Epithelial cell of proximal tubule (primary cell): ENCODE measurements at places on chromosomes 5 and 9.

GRCh38 chr5:138903130-138903775, 28.1 kb upstream of the LRRTM2 start:
- no peak for DNase-seq

DNA sequence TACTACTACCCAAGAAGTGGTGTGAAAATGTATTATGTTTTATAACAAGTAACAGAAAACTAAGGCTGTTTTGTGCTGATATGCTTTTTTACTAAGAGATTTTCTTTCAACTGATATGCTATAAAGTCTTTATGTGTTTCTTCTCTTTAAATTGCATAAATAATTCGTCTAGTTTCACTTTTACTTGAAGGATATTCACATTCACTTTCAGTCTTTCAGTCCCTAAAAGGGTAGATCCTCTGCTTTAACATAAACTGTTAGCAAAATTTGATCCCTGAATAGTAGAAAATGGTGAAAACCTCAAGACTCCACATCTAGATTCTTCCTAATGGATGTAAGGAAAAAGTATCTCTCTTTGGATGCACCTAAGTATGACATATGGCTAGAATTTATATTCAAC, 69.0 kb upstream of the FST start:
- DNase-seq = no peak

DNA sequence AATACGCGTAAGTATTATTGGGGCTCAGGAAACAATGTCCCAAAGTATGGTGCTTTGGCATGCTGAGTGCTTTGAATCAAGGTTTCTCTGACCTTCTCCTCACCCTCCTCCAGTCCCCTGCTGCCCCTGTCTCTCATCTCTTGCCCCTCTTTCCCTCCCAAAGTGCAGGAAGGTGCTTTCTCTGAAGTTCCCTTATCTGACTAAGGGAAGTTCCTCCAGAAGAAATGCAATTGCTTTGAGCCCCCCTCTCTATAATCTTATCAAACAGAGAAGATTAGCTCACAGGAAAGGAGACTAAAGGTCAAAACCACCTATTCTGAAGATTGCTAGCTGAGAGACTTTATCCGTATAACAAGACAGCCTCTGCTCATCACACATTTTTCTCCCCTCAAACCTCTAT, 288.1 kb downstream of the ARL15 start:
- no peak for DNase-seq

GRCh38 chr9:130138171-130138653, 34.0 kb upstream of the NCS1 start:
- DNase-seq = no peak

- DNase-seq = no peak
Measured at GRCh38 chr5:121834021-121834420, 17.7 kb upstream of the FTMT start.

GRCh38 chr9:8904771-8905515, 1105.4 kb upstream of the DMAC1 start:
- no peak for DNase-seq
